ENCODE measurements at places on chromosomes 5 and 9.
A peak's percentile ranks its signal among the peaks of the same experiment; 100 is the strongest.

- no peak for DNase-seq
These were observed 65.0 kb upstream of the AFAP1L1 start for GRCh38 chr5:149206524-149207141.

DNA sequence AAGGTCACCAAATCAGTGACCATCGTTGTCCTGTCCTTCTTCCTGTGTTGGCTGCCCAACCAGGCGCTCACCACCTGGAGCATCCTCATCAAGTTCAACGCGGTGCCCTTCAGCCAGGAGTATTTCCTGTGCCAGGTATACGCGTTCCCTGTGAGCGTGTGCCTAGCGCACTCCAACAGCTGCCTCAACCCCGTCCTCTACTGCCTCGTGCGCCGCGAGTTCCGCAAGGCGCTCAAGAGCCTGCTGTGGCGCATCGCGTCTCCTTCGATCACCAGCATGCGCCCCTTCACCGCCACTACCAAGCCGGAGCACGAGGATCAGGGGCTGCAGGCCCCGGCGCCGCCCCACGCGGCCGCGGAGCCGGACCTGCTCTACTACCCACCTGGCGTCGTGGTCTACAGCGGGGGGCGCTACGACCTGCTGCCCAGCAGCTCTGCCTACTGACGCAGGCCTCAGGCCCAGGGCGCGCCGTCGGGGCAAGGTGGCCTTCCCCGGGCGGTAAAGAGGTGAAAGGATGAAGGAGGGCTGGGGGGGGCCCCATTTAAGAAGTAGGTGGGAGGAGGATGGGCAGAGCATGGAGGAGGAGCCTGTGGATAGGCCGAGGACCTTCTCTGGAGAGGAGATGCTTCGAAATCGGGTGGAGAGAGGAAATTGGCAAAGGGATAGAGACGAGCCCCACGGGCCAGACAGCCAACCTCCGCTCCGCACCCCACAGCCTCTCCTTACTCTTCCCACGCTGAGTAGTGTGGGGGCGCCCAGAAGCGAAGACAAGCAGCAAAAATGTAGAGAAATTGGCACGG lies 1.7 kb downstream of the RXFP3 start:
- no peak for DNase-seq

GRCh38 chr5:174281855-174282254 lies 236.3 kb downstream of the NSG2 start:
- DNase-seq: no peak

DNA sequence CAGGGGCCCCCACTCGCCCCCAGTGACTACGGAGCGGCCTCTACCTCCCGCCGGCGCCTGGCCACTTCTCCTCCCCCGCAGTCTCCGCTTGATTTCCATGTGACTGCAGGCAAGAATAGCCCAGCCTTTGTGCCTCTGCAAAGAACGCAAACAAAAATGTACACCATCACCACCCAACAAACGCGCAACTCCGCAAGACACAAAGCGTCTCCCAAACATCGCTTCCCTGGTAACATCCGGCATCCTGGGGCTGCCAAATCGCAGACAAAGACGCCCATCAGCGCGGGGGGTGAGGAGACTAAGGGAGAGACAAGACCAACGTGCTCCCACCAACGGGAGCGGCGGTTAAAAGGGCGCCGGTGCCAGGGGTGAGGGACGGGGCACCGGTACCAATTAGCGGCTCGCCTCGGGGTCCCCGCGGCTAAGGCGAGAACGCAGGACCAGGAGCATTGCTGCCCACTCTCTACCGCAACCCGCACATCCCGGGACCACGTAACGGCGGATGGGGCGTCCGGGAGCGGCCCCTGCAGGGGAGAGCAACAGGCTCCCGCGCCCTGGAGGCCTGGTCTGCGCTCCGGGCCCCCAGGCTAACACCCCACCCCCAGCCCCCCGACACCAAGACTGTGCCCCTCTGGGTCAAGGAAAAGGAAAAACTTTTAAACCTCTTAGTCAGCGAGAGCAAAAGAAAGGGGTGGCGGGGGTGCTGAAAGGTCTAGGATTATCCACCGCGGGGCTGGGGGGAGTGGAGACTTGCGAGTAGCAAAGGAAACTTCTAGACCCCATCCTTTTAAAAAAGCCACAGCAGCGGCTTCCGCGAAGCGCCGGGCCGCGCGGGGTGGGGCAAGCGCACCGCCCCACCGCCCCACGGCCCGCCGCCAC lies 885 bp downstream of the MPDZ start:
- DNase-seq: peak; percentile 72

DNA sequence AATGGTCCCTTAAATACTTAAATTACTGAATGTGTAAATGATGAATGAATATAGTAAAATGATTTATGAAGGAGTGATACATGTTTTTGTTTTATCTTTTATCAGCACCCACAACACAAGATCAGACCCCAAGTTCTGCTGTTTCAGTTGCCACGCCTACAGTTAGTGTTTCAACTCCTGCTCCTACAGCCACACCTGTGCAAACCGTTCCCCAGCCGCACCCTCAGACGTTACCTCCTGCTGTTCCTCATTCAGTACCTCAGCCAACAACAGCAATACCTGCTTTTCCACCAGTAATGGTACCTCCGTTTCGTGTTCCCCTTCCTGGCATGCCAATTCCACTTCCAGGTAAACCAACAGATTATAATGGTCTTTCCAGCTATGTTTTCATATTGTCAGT lies 16.3 kb downstream of the TCERG1 start:
- no peak for DNase-seq

DNA sequence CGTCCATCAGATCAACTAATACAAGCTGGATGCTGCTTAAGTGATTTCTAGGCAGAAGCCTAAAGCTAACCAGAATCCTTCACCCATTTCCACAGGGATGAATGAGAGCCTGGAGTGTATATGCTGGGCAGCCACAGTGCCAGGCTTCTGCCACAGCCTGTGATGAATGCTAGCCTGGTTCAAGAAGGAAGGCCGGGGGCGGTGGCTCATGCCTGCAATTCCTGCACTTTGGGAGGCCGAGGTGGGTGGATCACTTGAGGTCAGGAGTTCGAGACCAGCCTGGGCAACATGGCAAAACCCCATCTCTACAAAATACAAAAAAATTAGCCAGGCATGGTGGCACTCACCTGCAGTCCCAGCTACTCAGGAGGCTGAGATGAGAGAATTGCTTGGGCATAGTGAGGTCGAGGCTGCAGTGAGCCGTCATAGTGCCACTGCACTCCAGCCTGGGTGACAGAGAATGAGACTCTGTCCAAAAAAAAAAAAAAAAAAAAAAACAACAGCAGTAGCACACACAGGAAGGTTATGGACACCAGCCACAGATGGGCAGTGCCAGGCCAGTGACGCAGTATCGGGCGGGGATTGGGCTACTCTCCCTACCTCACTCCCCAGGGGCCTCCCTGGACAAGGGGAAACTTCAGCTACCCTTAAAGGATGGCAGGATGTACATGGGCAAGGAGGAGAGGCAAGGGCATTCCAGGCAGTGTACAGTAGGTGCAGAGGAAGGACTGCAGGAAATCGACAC lies 23.1 kb upstream of the HMCN2 start:
- no peak for DNase-seq

DNA sequence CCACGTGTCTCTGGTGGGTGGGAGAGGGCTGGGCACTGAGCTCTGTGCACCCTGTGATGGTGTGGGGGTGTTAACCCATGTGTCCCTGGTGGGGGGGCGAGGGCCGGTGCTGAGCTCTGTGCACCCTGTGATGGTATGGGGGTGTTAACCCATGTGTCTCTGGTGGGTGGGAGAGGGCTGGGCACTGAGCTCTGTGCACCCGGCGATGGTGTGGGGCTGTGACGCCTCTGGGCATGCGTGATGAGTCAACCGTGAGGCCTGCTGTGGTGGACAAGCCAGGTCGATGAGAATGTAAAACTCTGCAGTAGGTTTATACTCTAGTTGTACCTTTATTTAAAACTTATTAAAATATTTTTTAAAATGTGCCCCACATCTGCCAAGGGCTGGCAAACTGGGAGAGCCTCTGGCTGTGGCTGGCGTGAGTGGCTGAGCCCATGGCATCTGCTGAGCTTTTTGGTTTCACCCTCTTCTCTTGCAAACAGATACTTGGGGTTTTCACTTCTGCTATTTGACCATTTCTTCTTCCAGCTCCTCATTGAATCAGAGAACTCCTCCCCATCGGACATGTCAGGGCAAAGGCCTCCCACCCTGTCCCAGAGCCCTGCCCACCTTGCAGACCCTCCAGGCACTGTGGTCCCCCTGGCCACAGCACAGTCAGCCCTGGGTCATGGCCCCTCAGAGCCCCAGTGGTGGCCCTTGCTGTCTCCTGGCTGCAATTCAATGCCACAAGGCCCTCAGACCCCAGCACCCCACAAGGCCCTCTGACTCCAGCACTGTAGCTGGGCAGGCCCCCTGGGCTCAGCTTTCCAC lies 18.5 kb upstream of the EXOC3 start:
- no peak for DNase-seq

DNA sequence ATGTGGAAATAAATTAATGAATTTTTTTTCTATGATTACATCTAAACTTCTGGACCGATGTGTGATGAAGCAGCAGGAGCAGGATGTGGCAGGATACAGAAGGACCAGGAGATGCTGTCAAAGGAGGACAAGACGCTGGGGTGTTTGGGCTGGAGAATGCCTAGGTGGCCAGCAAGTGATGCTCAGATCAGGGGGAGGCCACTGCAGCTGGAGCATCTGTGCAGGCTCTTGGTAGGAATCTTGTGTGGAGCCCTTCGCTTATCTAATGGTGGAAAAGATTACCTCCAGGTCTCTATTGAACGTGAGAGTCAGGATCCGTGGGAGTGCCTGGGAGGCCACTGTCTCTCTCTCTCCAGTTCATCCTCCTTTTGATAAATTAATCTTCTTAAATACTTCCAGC lies 79.8 kb downstream of the MRPL36 start:
- no peak for DNase-seq

GRCh38 chr9:77949751-77950436 lies 81.7 kb downstream of the GNAQ start:
- DNase-seq: no peak

- DNase-seq: peak; percentile 32
These were observed at the start of gene FGF10 for GRCh38 chr5:44389090-44389822. Gene FGF10 (minus strand): TSS chr5:44389420. CDS start chr5:44388682, 738 bp downstream.

DNA sequence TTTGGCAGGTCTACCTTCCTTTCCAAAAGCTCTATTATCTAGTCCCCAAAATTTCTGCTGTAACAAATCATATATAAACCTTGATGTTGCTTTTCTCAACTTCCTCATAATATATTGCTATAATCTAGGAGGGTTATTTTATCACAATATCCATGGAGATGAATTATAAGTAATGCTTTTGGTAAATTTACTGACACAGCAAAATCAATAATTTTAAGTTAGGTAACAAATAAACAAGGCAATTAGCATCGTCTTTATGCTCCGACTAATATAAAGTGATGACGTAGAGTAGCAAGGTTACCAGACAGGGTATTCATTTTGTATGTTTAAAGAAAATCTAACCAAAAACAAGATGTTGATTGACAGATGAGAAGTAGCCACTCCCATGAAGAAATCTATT lies 132.3 kb upstream of the ST8SIA4 start:
- no peak for DNase-seq

DNA sequence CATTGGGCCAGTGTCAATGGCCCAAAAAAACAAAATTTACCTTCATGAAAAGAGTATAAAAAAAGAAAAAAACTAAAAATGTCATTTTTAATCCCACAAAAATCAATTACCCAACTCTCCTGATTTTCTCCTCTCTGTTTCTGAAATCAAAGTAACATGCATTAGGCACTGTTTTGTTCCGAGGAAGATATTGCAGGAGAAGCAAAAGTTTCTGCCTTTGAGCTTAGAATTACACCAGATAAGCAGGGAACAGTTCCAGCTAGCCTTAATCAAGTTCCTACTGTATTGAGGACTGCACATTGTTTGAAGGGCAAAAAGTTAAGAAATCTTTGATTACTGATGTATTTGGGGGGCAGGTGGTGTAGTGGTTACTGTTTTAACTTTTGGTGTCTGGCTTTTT lies 1.1 kb upstream of the PRKAA1 start:
- no peak for DNase-seq

DNA sequence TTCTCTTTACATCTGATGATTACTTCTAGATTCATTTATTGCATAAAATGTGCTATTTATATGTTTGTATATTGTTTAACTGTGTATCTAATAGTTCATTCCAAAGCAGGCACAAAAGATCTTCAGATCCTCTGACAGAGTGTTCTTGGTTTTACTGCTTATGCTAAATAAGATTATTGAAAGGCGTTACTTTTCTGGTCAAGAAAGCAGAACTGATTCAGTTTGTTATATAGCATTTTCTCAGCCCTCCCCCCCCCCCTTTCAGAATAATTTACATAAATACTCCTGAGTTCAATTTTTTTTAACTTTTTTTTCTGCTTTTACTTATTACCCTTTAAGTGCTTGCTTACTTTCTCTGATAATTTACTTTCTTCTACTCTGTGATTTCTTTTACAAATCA lies 15.4 kb downstream of the CDC42SE2 start:
- no peak for DNase-seq

- no peak for DNase-seq
These were observed 3.0 kb downstream of the NFIL3 start for GRCh38 chr9:91420501-91421127.

- DNase-seq: peak; percentile 43
These were observed 2.6 kb upstream of the SMIM23 start for GRCh38 chr5:171783051-171783450.

- peak; percentile 72 for DNase-seq
These were observed 28.3 kb upstream of the NIPAL4 start for GRCh38 chr5:157431544-157432200.

DNA sequence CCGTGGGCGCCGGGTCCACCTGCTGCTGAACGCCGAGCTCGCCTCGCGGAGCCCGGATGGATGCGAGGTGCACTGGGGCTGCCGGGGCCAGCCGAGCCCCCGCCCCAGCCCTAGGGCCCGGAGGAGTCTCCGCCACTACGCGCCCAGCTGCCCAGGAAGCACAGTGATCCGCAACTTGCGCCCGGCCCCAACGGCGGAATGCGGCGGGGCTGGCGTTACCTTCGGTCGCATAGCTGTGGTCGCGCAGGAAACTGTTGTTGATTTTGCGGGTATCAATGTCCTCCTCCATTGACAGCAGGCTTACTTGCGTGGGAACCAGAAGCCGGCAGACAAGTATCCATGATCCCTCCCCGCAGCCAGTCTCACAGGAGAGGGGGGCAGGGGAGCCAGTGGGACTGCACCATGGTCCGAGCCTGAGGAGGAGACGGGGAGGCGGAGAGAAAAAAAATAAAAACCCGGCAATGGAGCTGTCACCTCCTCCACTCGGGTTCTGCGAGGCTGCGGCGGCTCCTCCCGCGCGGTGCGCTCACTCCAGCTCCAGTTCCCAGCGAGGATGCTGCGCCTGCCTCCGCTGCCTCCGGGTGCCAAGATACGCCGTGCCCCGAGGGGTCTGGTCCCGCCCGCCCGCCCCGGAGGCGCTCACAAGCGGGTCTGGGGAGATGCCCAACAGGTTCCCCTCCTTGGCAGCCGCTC lies 628 bp downstream of the PPP2R2B start:
- peak; percentile 32 for DNase-seq

DNA sequence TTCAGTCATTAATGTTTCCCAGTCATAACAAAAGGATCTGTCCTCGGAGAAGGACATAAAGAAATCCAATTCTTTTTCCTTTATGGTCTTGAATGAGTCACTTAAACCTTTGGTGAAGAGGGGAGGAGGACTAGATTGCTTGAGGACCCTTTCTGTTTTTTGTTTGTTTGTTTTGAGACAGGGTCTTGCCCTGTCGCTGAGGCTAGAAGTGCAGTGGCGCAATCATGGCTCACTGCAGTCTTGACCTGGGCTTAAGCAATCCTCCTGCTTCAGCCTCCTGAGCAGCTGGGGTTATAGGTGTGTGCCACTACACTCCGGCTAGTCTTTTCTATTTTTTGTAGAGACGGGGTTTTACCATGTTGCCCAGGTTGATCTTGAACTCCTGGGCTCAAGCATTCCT lies 12.3 kb downstream of the TIGD6 start:
- no peak for DNase-seq

GRCh38 chr9:135980926-135981630 lies 19.9 kb upstream of the UBAC1 start:
- DNase-seq: no peak

Measured in GM03348 (cell line).